ENCODE measurements at places on chromosomes 13 and 19.

GRCh38 chr19:49518033-49518432 lies 5.6 kb downstream of the FCGRT start:
- no peak for DNase-seq

DNA sequence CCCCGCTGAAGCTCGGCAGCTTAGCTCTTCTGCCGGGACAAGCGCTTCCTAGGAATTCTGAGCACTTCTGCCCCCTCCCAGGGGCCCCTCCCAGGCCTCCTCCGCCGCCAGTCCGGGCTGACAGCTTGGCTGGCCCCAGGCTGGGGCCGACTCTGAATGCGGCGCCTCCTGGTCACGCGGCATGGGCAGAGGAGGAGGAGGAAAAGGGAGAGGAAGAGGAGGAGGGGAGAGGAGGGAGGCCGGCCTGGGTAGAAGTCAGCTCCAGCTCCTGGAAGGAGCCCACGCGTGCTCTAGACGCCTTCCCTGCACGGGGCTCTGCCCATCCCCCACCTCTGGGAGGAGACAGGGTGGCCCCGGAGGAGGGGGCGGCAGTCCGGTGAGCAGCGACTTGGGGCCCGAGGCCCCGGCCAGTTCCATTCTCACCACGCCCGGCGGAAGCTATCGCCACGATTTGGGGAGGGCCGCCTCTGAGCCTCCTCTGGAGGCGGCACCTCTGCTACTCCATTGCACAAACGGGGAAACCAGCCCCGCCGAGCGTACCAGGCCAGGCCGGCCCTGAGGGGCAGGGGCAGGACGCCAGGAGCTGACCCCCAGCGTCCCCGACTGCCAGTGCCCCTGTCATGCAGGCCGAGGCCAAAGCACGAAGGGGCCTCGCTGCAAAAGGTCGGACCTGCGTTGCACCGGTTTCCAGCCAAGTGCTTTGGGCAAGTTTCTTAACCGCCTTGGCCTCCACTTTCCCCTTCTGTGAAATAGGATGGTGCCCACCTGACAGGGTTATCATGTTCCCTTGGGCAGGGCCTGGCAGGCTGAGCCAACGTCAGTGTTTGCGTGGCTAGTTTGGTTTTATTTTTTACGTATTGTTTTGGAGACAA lies 31.6 kb downstream of the CCNE1 start:
- peak; percentile 10 for DNase-seq

DNA sequence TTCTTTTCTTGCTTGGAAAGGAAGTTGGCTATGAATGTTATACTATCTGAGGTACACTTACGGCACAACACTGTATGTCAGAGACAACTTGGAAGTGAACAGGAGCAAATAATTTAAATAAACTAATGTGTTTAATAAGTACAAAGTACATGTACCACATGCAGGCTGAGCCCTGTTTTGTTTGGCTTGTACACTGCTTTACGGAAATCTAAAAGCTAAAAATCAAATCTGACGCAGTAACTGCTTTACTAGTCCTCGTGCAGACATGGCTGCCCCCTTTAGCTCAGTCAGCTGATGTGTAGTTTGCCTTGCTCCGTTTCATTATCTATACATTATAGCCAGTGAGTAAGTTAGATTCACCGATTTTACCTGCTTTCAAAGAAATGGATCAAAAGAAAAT lies 36.5 kb downstream of the TDRD3 start:
- DNase-seq: no peak

DNA sequence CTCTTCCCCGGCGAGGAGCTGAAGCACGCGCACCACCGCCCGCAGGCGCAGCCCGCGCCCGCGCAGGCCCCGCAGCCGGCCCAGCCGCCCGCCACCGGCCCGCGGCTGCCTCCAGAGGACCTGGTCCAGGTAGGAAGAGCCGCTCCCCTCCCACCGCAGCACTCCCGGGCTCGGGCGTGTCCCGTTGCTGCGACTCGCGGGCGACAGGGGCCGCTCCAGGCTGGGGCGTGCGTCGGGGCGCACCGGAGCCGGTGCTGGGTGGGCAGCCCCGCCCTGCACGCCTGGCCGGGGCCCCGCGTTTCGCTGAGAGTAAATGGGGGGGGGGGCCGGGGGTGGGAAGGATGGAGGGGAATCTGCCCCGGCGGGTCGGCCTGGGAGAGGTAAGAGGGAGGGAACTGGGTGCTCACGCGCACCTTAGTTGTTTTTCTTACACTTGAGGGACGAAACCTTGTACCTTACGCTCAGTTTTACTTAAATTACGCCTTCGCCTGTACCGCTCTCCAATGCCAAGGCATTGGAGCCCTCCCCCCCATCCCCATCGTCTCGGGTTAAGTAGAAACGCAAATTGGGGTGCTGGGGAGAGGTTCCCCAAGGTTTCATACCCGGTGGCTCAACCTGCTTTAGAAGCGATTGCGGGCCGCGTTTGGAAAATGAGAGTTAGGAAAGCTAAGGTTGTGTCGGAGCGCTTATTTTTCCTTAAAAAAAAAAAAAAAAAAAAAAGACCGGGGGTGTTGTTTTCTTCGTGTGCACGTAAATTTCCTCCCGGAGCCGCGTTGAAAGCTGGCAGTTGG lies 850 bp downstream of the KLF5 start:
- DNase-seq: peak; percentile 77

GRCh38 chr19:34430738-34431625 lies 2.8 kb downstream of the UBA2 start:
- DNase-seq: peak; percentile 52

- DNase-seq: no peak
Observed at GRCh38 chr13:111973186-111973585, 93.8 kb upstream of the SOX1 start.

DNA sequence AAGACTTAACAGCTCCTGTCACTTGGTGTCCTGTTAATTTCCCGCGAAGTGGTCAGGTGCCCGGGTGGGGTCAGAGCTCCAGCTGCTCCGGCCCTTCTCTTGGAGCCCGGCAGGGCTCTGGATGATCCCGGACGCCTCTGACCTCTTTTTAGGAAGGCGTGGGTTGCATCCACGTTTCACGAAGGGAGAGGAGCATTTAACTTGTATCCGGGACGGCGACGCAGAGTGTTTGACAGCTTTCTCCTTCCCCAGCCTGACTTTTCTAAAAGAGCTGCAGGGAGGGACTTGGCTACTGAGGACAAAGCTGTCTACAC lies 656 bp downstream of the ZNF155 start:
- no peak for DNase-seq

GRCh38 chr13:102965802-102966201 lies 100.4 kb downstream of the SLC10A2 start:
- no peak for DNase-seq

DNA sequence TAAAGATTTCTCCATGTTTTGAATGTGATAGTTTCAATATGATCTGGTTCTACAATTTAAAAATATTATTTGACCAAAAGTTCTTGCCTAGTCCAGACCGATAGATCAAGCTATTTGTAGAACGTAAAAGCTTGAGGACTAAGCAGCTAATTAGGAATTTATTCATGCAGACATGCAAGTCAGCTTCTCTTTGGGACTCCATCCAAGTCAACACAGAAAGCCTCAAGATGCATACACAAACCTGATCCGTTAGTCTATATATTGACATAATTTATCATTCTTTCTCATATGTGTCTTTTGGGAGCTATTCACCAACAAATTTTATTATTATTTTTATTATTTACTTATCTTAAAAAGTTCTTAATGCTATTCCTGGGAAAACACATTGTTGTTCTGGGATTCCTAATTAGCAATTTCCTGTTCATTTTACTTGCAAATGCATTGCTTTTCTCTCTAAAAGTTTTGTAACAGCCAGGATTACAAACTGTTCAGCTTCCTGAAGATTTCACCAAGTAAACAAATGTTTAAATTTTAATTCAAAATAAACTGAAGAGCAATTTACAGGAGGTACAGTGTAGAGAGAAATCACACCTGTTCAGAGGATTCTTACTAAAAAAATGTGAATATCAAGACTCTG lies 375.3 kb downstream of the GPC5 start:
- DNase-seq: no peak

GRCh38 chr13:48234566-48235340 lies 1.7 kb downstream of the ITM2B start:
- DNase-seq: peak; percentile 47

DNA sequence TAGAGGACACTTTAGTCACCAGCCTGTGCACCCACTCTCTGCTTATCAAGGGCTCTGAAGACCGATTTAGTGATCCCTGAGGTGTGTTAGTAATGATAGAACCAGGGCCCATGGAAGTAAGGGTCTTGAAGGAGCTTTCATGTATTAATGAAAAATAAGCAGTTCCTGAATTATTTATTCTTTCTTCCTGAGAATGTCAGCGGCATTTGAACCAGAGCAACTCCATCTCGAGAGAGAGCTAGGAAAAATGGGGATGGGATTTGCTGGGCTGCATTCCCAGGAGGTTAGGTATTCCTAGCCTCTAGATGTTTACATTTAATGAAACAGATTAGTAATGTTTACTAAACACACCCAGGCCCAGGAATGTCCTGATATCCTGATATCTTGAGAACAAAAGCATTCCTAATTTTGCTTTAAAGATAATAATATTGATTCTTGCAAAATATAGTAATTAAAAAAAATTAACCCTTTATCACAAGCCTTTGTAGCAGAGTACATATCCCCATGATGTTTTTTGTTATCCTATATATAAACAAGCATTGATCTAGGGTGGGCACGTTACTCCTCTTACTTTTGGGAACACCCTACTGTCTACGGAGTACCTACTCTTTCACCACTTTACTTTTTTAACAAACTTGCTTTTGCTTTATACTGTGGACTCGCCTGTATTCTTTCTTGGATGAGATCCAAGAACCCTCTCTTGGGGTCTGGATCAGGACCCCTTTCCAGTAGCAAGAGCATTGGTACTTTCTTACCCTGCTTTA lies 63.1 kb downstream of the COG3 start:
- DNase-seq: no peak

DNA sequence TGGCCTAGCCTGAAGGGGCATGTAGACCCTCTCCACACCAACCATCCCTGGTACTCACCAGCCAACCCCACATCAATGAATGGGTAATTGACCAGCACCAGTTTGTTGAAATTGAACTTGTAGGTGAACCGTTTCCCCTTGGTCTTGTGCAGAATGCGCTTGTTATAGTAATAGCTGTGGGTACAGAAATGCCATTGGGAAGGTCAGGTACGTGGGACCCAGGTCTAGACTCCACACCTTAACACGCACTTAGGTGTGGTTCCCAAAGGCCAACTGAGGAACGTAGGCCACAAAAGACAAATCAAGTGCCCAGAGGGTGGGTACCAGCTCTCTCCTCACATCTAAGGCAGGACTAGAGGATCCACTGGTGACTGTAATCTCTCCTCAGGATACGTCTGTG lies 5.2 kb downstream of the ERF start:
- no peak for DNase-seq

- DNase-seq: peak; percentile 3
Observed at GRCh38 chr13:28631801-28632200, 27.1 kb upstream of the POMP start.

- no peak for DNase-seq
Observed at GRCh38 chr19:3975637-3976087, 4.8 kb upstream of the DAPK3 start.

GRCh38 chr19:47123406-47123805 lies 7.2 kb upstream of the SAE1 start:
- DNase-seq: no peak

DNA sequence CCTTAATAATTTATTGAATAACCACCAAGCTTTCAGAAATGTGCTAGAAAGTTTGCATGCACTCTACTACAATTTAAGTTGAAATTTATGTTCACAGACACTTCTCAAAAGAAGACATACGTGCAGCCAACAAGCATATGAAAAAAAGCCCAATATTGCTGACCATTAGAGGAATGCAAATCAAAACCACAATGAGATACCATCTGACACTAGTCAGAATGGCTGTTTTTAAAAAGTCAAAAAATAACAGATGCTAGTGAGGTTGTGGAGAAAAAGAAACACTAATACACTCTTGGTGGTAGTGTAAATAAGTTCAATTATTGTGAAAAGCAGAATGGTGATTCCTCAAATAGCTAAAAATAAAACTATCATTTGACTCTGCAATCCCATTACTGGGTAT lies 308.8 kb upstream of the PCDH9 start:
- no peak for DNase-seq

- peak; percentile 70 for DNase-seq
Observed at GRCh38 chr19:50679177-50680125, 30.2 kb downstream of the C19orf81 start.

DNA sequence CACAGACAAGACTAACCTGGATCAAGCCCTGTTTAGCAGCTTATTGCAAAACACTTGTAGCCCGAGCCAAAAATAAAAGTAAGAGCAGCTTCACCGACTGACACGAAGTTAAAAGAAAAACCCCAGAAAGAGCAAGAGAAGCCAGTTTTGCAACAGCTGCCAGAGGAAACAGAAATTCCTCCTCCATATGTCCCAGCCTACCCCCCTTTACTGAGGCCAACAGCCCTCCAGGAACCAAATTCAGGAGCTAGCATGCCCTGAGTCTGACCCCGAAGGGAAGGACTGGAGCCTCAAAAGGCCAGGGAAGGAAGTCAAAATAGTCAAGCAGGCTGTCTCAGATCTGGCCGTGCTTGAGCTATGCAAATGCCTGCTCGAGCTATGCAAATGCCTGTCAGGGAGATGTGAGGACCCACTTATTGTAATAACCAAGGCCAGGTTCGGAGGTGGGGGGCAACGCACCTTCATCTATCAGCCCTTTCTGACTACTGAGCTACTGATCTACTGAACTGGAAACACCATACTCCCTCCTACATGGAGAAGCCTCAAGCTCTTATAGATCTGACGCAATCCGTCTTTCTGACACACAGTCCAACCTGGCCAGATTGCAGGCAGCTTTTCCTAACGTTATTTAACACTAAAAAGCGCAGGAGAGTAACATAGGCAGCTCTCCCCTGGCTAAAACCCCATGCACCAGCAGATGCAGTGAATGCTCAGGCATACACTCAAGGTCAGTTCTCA lies 6.7 kb downstream of the SIGLEC11 start:
- no peak for DNase-seq

DNA sequence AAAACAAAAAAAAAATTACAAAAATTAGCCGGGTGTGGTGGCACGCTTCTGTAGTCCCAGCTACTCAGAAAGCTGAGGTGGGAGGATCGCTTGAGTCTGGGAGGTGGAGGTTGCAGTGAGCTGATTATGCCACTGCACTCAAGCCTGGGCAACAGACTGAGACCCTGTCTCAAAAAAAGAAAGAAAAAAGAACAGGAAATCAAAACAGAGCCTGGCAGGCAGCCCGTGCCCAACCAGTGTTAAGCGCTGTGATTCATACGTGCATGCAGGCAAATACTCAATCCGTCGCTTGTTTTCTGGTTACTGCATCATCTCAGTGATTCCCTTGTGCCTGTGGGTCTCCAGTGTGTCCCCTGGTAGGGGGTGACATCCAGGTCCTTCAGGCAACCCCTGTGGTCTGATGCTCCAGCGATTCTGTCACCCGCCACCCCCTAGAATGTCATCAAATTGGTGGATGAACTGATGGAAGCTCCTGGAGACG lies 18.1 kb downstream of the DDX39A start:
- DNase-seq: peak; percentile 56

- no peak for DNase-seq
Observed at GRCh38 chr19:38730470-38730730, 13.9 kb downstream of the CAPN12 start.

DNA sequence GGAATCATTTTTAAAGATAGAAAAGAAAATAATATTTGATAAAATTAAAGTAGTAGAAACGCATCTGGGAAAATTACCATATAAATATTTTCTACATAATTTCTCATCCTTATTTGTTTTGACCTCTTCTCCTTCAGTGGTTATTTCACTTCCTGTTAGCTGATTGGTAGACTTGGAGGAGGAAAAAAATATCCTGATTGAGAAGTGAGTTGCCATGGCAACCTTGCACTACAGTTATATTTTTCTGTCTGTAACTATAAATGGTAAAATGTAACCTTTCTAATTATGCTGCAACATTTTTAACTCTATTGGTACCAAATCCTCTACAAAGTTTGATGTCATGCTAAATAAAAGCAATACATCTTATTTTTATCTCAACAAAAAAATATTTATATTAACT lies 45.2 kb downstream of the SCEL start:
- no peak for DNase-seq
